ENCODE measurements at places on chromosomes 13 and 19.
A peak's percentile ranks its signal among the peaks of the same experiment; 100 is the strongest.

GRCh38 chr19:50465000-50465399 lies 11.3 kb upstream of the EMC10 start:
- no peak for DNase-seq

GRCh38 chr19:31064491-31064890 lies 284.7 kb downstream of the TSHZ3 start:
- DNase-seq = no peak

- DNase-seq = no peak
These were observed 387.4 kb downstream of the PCDH9 start for GRCh38 chr13:66842766-66843165.

DNA sequence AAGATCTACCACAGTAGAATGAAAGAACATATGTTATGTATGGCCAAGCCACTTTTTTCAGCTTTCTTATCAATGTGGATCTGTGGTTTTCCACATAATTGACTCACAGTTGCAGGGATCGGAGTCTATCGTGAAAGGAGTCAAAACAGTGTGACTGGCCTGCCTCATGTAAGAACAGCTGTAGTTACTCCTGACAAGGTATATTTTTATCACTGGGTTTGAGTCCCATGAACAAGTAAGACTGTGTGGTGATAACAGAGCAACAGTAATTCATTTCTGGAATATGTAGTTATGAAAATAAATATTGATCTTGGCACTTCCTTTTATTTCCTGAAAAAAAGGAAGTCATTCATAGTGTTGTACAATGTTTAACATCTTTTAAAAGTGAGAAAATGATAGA lies 416.6 kb downstream of the KLF12 start:
- DNase-seq = peak; percentile 45

- DNase-seq = no peak
These were observed 22.5 kb upstream of the NDFIP2 start for GRCh38 chr13:79458436-79458835.

DNA sequence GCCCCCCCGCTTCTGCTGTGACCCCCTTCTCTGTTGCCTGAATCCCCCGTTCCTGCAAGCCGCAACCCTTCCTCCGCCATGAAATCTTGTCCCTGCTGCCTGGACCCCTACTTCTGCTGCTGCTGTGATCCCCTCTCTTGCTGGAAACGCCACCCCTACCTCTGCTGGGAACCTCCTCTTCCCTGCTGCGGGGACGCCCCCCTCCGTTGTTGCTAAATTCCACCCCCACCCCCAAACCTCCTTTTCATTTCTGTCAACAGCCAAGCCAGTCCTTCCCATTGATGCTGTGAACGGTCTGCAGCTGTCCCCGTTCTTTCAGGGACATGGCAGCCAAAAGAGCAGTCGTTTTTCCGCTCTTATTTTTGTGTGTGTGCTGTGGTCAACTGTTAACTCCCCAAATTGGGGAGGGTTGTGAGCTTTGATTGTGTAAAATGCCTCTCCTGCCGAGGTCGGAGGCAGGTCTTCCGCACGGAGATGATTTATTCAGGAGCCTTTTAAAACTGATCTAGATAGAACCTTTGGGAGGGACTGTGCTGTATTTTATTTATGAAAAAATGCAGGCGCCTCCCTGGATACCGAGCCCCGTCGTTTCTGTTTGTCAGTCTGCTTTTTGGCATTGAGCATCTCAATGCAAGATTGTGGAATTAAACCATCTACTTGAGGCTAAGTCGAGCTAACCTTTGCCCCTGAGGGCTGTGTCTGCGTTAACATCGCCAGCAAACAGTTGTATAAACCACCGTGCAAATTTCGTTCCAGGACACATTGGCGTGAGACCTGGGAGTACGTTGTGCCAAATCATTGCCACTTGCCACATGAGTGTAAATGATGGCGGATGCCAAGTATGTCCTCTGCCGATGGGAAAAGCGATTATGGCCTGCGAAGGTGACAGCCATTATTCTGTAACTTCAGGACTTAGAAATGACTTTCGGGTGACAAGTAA lies 27.9 kb upstream of the NDUFS7 start:
- peak; percentile 18 for DNase-seq

DNA sequence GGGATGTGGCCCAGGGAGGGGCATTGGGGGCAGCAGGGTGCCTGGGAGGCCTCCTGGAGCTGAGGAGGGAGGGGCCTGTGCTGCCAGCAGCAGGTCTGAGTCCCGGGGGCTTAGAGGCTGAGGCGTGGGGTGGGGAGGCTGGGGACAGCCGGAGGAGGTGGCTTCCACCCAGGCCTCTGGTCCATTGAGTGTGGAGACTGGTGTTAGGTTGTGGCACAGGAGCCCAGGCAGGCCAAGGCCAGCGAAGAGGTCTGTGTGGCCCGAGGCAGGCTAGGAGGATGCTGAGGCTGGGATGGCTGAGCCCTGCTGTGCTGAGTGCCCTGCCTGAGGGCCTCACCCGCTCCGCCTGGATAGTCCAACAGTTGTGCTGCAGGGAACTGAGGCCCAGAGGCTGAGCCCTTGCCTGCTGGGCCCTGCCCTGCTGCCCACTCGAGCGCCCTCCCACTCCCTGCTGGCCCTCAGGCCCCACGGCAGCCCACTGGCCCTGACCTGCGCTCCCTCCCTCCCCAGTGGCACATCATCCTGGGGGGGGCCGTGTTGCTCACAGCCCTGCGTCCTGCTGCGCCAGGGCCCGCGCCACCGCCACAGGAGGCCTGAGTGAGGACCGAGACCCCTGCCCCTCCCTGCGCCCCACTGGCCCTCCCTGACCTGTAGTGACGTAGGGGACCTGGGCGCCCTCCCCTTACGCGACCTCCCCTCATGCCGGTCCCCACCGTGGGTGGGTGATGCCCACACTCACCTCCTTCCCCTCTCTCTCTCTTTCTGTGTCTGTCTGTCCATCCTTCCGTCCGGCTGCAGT lies 4.9 kb upstream of the GARIN5A start:
- DNase-seq = no peak

- DNase-seq = no peak
These were observed 340.0 kb downstream of the SUCLA2 start for GRCh38 chr13:47661076-47661475.

GRCh38 chr13:75935805-75936204 lies 299.7 kb downstream of the LMO7 start:
- DNase-seq = no peak

DNA sequence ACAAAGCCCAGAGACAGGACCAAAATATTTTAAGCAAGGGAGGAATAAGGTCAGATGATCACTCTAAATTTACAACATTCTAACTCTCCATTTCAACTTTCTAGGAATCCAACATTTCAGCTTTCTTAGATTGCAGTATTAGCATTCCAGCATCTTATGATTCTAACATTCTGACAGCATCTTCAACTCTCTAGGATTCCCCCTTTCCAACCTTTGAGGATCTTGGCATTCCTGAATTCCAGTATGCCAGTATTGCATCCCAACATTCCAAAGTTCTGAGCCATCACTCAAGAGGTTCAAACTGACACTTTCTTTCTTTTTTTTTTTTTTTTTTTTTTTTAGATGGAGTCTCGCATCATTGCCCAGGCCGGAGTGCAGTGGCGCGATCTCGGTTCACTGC lies 13.8 kb downstream of the TGFB1 start:
- DNase-seq = no peak

DNA sequence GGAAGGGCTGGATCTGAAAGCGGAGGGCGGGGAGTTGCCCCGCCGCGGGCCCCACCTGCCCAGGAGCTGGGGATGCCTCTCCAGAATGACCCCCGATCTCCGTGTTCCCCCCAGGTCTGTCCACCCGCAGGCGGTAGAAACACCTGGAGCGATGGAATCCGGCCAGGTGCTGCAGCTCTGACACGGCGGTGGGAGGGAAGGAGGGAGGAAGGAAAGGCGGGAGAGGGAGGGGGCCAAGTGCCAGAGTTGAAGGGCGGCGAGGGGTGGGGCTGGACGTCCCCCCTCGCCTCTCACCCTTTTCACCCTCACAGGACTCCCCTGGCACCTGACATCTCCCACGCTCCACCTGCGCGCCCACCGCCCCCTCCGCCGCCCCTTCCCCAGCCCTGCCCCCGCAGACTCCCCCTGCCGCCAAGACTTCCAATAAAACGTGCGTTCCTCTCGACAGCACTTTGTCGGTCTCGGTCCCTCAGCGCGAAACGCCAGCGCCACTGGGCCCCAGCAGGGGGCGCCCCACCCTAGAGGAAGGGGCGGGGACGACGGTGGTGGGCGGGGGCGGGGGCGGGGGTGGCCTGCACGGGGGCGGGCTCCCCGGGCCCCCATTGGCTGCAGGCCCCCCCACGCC lies 337 bp upstream of the FXYD7 start:
- peak; percentile 85 for DNase-seq

- no peak for DNase-seq
These were observed 8.9 kb upstream of the MAB21L1 start for GRCh38 chr13:35485424-35485823.

DNA sequence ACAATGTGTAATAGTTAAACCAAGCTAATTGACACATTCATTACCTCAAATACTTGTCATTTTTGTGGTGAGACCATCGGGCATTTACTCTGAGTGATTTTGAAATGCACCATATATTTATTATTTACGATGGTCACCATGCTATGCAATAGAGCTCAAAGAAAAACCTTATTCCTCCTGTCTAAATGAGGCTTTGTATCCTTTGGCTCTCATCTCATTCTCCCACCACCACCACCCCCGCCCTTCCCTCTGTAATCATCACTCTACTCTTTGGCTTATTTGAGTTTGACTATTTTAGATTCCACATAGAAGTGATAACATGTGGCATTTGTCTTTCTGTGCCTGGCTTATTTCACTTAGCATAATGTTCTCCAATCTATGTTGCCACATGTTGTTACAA lies 124.9 kb downstream of the CYSLTR2 start:
- DNase-seq = no peak

DNA sequence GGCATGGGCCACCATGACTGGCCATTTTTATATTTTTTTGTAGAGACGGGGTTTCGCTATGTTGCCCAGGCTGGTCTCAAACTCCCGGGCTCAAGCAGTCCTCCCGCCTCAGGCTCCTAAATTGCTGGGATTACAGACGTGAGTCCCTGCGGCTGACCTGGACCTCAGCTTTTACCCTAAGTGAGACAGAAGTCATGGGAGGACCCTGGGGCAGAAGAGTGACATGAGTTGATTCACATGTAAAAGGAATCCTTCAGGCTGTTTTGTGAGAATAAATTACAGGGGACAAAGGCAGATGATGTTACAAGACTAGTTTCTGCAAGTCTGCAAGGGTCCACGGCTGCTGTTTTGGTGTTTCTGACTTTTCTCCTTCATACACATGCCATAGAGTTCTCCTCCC lies 2.6 kb upstream of the BCAM start:
- no peak for DNase-seq

DNA sequence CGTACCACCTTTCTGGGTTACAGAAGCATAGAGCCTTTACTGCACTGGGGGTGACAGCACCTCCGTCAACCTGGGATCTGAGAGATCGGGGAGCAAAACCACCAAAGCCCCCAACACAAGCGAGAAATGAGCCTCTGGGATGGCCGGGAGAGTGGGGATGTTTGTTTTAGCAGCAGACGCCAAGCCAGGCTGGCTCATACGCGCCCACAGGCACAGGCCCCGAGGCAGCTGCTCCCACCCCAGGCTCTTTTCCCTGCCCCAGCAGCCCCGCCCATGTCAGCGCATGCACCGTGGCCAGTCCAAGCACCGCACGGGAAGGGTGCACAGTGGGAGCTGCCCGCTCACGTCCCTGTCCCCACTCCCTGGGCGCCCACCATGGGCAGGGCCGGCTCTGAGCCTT lies 8.5 kb downstream of the PIP5K1C start:
- DNase-seq = no peak

DNA sequence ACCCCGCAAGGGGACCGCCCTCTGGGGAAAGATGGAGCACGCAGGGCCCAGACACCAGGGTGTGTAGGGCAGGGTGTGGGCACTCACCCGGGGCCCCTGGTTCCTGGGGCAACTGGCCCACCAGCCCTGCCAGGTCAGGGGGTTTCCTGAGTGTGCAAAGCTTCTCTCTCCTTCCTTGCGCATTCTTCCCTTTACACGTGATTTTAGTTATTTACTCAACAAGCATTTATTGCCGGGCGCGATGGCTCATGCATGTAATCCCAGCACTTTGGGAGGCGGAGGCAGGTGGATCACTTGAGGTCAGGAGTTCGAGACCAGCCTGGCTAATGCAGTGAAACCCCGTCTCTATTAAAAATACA lies 20.4 kb downstream of the PRR36 start:
- no peak for DNase-seq

DNA sequence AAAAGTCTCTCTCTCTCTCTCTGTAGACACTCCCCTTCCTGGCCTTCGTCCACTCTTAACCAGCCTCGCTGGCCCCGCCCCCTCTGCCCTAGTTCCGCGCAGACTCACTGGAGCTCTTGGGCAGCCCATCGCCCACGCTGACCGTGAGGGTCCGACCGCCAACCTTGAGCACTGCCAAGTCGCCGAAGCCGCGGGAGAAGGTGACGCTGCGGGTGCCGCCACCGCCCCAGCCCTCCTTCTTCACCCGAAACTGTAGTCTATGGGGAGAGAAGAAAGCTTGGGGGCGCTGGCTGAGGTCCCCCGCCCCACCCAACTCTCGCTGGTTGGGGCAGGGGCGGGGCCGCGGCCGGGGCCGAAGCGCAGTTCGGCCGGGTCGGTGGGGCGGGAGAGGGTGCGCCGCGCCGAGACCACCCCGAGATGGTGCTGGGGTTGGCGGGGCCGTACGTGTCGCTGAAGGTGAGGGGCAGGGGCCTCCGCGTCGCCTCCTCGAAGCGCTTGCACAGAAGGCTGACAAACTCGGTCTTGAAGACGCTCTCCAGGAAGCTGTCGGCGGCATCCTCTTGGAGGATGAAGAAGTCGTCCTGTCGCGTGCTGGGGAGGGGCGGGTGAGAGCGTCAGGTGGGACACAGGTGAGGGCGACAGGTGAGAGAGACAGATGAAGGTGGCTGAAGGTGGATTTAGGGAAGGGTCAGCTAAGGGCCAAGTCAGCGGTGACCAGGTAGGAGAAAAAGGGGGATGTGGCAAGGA lies 12.6 kb upstream of the ZNF414 start:
- no peak for DNase-seq

DNA sequence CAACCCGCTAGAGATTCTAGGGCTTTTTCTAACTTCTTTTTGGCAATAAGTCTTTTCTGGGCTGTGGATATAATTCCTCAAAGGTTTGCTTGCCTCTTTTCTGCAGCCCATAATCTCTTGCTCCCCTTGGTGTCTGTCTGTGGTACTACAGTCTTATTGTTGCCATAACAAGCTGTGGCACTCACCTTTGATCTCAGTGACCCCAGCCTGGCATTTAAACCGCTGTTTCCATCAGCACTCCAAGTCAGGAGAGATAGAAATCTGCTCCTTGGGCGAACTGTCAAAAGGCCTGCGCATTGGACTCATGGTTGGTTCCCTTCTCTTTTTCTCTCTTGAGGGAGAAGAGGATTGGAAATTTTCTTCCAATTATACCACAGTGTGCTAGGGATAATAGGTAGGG lies 14.5 kb upstream of the MPHOSPH8 start:
- peak; percentile 41 for DNase-seq

DNA sequence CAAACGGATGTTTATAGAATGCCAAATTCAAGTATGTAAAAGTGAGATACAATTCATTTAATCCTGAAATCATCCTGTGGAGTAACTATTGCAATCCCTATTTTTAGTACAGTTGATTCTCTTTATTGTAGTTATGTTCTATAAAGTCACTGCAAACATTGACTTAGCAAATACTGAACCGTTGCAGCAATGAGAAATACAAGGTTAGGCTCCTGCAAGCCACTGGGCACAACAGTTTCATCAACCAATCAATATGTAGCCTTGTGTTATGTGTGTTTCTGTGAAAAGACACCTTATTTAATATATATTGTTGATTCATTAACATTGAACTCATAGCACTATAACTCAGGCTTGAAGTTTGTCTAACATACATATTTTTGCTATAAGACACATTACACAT lies 174.4 kb downstream of the DCT start:
- DNase-seq = no peak
